Neural progenitor cell (in vitro differentiated cells): ENCODE measurements at places on chromosomes 1 and 21. TPM values are rescaled to one million over a fixed set of nuclear protein-coding genes. Genes with fewer than 3 reads are reported as not detected.

DNA sequence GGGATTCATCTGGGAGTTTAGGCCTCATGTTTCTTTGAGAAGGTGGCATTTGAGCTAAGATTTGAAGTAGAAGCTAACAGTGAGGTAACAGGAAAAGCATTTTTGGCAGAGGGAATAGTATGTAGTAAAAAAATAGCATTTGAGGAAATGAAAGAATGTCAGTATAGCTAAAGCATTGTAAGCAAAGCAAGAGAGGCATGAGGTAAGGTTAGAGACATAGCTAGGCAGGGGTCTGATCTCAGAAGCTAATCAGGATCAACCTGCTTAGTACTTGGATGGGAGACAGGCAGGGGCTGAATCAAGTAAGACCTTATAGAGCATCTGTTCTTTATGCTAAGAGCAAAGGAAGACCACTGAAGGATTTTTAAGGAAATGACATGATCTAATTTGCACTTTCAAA lies 4.0 kb downstream of the POLR3C start:
- no peak overlapping the region for H3K4me3 ChIP-seq
- DNase-seq, result no peak
- H3K27ac ChIP-seq, result no peak overlapping the region
- no peaks in the 10 kb centered on the region for H3K27me3 ChIP-seq

DNA sequence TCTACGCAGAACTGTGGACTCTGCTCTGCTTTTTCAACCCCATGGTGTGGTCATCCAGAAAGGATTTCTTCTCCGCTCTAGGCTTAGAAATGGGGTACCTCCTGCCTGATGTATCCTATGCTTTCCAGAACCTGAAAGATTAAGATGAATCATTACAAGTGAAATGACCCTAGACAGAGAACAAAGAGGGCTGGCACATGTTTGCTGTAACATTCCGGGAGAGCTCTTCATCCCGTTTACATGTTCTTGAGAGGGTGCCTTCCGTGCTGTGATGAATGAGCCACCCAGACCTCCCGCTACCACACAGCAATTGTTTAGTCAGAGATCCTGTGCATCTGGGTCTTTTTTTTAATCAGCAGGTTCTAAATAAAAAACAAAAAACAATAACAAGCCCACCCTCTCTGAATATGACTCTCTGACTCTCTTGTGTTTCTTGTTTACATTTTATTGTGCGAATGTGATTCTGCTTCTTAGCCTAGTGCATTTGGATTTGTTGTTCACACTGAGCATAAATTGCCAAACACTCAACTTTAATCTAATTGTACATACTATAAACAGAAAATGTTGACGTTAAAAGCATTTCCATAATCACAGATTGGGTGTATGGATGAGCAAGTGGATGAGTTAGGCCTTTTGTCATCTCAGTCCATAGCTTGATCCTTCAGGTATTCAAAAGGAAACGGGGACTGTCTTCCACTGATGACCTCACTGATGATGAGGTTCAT lies 87.1 kb downstream of the GPR88 start:
- H3K27me3 ChIP-seq, result no peaks in the 10 kb centered on the region
- peaks cover 17% of the 10 kb centered on the region for H3K4me1 ChIP-seq
- H3K27ac ChIP-seq, result no peak overlapping the region
- H3K36me3 ChIP-seq, result no peaks in the 10 kb centered on the region

DNA sequence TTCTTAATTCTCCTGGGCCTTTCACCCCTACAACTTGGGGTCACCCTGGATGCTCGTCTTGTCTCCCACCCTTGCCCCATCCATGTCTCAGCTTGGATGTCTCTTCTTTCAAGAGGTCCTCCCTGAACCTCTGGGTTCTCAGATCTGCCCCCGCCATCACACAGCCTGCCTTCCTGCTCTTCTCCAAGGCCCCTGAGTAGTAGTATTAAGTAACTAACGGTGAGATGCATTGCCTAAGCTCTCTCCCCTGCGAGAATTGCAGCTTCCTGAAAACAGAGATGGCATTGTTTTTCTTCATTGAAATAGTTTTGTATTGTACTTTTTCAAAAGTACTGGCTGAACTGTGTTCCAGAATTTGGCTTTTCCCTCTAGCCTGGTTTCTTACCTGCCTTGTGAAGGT lies 16.0 kb downstream of the MIIP start:
- no peaks in the 10 kb centered on the region for H3K27me3 ChIP-seq
- H3K36me3 ChIP-seq, result no peaks in the 10 kb centered on the region
- DNase-seq, result no peak
- no peak overlapping the region for H3K27ac ChIP-seq
- peaks cover 8% of the 10 kb centered on the region for H3K4me1 ChIP-seq

GRCh38 chr1:57959531-57960241 lies 535.8 kb upstream of the DAB1 start:
- no peaks in the 10 kb centered on the region for H3K4me1 ChIP-seq
- H3K27ac ChIP-seq, result no peak overlapping the region
- no peaks in the 10 kb centered on the region for H3K36me3 ChIP-seq

GRCh38 chr1:54304518-54304917 lies 101.7 kb downstream of the SSBP3 start:
- peaks cover 40% of the 10 kb centered on the region for H3K4me1 ChIP-seq
- no peak for DNase-seq
- H3K27me3 ChIP-seq, result peaks cover 20% of the 10 kb centered on the region
- no peaks in the 10 kb centered on the region for H3K36me3 ChIP-seq
- H3K4me3 ChIP-seq, result no peak overlapping the region
- no peak overlapping the region for H3K27ac ChIP-seq

RAVER2 gene
- 26.8 and 37.2 TPM in 2 replicates for total RNA-seq

GPR25 gene
- total RNA-seq, result not detected in 2 replicates

LRRC3 gene
- total RNA-seq, result 2.5 and 4.9 TPM in 2 replicates

ERICH3 gene
- 0.03 TPM in 1 of 2 replicates, not detected in the other for total RNA-seq
